Fibroblast of the aortic adventitia (primary cell): ENCODE measurements at places on chromosomes 1 and 21. TPM values are rescaled to one million over a fixed set of nuclear protein-coding genes. Genes with fewer than 3 reads are reported as not detected.

GRCh38 chr1:109978761-109979488, 5.6 kb upstream of the AHCYL1 start:
- DNase-seq: no peak

Gene HSPA6
- total RNA-seq: 0.45 TPM in 1 of 2 replicates, not detected in the other

Gene KRTAP10-7
- total RNA-seq: not detected in 2 replicates

Gene C1orf146
- not detected in 2 replicates for total RNA-seq

DNA sequence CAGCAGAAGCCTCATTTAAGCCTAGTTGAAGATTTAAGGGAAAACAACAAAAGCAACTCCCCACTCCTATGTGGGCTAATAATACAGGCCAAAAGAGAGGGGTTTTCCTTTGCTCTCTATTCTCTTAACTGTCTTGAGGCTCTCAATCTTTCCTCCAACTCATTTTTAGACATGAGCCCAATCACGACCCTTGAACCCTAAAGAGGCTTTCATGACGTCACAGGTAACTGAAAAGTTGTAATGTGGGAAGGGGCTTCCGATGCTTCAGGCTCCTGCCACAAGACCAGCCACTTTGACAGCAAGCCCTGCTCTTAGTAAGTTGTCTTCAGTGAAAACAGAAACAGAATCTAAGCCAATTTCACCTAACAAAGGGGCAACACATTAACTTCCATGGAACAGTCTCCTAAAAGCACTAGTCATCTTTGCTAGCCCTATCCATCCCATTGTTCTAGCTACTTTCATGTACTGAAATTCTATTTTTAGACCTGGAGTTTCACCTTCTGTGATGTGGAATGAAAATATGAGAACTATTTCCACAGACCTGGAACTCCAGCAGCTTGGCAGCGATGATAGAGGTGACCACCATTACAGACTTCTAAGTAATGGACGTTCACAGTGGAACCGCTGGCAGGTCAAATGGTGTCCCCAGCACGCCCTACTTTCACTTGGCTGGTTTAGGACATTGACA, 36.3 kb downstream of the GPR161 start:
- DNase-seq: peak; percentile 62

- DNase-seq: no peak
Observed at GRCh38 chr1:203427451-203427850, 48.2 kb upstream of the PRELP start.

Gene KCNA10
- total RNA-seq: not detected in 2 replicates

DNA sequence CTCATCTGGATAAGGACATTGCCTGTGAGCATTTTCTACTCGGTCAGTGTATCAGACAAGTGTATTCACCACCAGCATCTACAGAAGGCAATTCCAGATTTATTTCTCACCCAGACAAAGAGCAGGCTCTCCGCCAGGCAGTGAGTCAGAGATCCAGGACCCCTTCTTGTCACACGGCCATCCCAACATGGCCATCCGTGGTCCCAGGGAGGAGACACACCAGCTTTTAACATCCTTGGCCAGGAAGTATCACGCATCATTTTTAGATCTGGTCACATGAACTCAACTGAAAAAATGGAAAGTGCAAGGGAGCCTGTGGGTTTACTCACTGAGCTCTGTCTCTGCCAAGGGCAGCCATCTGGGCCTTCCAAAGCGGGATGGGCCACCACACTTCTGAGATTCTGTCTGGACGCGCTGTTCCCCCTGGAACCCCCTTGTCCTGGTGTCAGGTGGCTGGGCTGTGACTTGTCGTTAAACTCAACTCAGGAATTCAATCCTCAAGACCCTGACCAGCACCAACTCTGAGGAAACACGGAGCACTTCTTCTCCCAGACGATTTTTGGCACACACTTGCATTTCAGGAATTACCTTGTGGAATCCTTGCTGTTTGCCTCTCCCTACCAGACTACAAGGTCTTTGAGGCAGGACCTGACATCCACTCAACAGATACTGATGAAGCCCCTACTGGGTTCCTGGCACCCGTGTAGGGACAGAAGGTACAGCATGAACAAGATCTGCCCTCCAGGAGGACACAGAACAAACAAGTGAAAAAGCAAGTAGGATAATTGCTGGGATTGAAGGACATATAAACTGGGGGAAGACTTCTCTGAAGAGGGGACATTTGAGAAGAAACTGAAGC, 21.6 kb upstream of the CCSAP start:
- peak; percentile 5 for DNase-seq

- peak; percentile 25 for DNase-seq
Observed at GRCh38 chr1:35808450-35809113, 766 bp downstream of the AGO4 start.

- peak; percentile 98 for DNase-seq
Observed at GRCh38 chr1:94783342-94784189, 36.6 kb upstream of the SLC44A3 start.

- DNase-seq: no peak
Observed at GRCh38 chr1:236864996-236865817, 70.1 kb downstream of the MTR start.

DNA sequence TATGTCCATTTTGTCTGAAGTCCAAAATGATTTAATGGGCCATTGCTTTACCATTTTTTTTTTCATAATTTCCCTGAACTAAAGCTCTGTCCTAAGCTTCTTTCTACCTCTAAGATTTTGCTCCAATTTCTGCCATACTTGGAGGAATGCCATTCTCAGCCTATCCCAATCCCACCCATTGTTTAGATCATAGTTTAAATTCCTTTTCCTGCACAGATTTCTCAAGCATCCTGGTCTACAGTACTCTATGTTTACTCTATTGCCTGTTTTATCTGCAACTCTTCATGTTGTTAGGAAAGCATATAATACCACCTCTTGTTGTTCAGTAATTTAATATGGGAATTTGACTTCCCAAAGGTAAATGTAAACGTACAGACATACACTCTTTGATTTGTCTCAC, 30.8 kb downstream of the ADAMTS1 start:
- DNase-seq: peak; percentile 55

Gene LCE1C
- not detected in 2 replicates for total RNA-seq

DNA sequence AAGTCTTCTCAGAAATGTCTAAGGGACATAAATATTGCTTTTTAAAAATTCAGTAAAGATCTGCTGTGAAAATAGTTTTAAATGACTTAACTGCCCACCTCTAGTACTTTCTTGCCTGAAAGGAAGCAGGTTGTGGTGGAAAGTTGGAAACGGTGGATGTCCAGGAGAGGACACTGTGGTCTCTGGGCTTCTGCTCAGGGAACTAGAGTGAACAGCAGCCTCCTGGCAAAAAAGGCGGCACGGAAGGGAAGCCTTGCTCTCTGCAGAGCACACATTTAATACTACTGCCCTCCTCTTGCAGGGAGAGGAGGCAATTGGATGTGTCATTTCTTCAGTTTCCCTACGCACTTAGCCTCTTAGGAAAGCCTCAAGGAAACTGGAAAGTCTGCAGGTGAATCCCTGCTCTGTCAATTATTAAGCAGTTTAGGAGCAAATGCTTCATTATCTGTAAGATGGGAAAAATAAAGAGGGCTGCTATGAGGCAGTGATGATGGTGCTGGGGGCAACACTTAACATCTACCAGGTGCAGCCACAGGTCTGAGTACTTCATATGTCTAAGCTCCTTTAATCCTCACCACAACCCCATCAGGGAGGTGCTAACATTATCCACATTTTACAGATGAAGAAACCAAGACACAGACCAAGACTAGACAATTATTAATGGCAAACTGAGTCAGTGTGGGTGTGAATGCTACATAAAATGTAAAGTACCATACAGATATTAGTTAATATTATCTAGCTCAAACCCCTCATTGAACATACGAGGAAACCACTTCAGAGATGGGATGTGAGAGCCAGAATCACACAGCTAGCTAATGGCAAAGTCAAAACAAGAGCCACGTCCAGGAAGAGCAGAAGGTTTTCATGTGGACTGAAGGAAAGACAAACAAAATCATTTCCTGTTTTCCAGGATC, 108.9 kb upstream of the ADAR start:
- DNase-seq: no peak

Gene PTGER3
- total RNA-seq: 1.5 and 11.7 TPM in 2 replicates

- DNase-seq: peak; percentile 89
Observed at GRCh38 chr1:98201666-98202081, 280.8 kb upstream of the DPYD start.

DNA sequence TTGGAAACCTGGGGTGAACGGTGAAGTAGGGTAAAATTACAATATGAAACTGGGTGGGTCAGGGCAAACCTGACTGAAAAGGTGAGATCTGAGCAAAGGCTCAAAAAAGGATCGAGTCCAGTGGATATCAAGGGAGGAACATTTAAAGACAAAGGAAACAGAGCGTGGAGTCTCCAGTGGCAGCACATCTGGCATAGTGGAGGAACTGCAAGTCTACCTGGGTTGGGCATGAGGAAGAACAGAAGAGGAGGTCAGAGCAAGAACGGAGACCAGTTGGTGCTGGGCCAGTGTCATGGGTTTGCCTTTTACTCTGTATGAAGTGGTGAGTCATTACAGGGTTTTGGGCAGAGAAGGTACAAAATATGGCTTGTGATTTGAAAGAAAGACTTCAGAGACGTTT, 163.7 kb downstream of the NTPCR start:
- DNase-seq: peak; percentile 66

GRCh38 chr1:13820055-13820454, 120.1 kb downstream of the PRDM2 start:
- no peak for DNase-seq

- peak; percentile 10 for DNase-seq
Observed at GRCh38 chr1:231676487-231676886, 49.9 kb downstream of the DISC1 start.

Gene S100A14
- total RNA-seq: 0.18 TPM in 1 of 2 replicates, not detected in the other

DNA sequence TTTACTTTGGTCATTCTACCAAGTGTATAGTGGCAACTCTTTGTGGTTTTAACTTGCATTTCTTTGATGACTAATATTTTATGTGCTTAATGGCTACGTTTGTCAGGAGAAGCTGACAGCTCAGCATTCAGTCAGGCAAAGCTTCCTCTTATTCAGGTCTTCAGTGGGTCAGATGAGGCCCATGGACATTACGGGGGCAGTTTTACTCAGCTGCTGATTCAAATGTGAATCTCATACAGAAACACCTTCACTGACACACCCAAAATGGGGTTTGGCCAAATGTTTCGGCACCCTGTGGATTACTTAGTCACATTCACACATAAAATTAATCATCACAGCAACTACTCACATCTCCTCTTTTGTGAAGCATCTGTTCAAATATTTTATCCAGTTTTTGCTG, 104.9 kb upstream of the PLD5 start:
- no peak for DNase-seq

DNA sequence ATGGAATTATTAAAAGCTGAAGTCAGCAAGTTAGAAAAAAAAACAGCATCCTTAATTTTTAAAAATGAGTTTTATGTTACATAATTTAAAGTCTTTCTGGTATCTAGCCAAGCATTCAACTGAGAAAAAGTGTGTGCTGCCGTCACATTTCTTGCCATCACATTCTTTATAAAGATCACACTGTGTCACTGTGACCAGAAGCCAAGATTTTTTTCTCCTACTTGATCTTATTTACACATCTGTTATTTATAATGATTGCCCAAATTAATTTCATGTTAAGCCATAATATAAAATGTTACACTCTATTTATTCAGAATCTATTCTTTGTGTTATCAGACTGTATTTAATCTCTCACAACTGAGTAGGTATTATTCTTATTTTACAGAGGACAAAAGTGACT, 1603.7 kb downstream of the PLA2G4A start:
- no peak for DNase-seq

Gene NCMAP
- not detected in 2 replicates for total RNA-seq

Gene CCSAP
- total RNA-seq: 4.3 and 5.3 TPM in 2 replicates

- DNase-seq: peak; percentile 90
Observed at GRCh38 chr21:27741736-27742135, 774.8 kb upstream of the ADAMTS5 start.

DNA sequence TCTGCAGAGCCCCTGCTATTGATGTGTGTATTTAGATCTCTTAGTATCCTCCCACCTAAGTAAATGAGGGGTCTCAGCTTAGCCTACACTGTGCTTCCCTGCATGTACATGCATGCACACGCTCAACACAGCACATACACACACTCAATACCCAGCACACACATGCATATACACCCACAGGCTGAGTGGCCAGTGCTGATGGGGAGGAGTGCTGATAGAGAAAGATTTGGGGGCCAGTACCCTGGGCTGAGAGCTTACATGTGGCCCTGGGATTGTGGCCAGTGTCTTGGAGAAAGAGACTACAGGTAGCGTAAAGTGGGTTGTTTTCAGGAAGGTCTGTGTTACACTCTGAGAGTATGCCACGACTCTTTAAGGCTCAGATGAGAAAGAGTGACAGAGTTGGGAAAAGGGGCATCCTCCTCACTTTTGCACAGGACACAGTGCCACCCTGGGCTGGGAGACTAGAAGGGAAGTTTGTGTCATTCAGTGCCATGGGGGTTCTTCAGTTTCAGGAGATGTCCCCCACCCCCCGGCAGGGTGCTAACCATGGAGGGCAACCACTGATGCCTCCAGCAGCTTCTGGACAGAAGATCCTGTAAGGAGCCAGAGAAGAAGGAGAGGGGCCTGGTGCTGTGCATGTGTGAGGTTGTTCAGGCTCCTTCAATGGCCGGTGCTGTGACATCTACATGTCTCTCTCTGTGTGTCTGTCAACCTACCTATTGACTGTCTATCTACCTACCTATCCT, 166.8 kb downstream of the RHOU start:
- DNase-seq: no peak

DNA sequence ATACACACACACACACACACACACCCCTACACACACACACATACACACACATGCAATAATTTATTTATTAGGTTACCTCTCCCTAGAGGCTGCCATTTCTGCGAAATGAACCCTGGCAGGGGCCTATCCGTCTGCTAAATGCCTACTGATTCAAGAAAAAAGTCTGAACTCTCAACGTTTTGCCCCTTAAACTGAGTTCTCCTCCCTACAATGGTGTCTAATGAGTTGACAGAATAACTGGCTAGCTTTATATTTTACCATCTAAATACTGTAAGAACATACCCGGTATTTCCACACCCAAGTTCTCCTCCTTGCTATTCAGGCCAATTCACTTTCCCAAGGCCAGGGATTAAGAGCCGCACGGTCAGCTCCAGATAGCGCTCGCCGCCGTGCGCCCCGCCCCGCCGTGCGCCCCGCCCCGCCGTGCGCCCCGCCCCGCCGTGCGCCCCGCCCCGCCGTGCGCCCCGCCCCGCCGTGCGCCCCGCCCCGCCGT, 339 bp upstream of the RNPC3 start:
- peak; percentile 74 for DNase-seq

DNA sequence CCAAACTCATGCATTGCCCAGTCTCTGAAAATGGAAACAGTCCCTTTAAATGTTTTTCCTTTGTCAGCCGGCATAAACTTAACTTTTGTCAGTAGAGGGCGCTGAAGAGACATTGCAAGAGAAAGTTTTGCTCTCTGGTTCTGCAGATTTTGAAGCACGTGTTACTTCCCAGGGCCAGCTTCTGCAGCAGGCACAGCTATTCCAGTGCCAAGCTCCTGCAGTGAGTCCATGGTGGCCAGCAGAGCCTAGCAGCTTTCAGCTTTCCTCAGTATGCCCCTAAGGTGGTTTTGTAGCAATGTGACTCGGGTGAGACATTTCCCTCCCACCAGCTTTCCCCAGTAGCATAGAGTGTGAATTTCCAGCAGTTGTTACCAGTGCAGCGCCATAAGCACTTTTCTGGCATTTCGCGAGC, 2.6 kb upstream of the IFI44L start:
- peak; percentile 94 for DNase-seq
